ENCODE measurements at places on chromosomes 7 and 10.
A peak's percentile ranks its signal among the peaks of the same experiment; 100 is the strongest.

DNA sequence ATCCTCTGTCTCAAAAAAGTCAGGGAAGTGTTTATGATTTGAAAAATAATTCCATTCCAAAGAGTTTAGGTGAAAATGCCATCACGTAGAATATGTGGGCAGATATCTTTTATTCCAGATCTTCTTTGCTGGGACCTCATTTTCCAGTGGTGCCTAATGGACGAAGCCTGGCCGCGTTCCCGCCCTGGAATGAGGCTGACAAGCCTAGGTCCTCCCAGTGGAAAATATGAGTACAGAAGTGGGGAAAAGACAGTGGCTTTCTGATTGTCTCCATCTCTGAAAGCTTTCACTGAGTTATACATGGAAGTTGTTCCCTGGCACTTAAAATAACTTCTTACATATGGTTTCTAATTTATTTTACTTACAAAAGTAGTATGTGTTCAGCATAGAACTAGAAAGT lies 139.4 kb downstream of the TACC2 start:
- DNase-seq: no peak

- no peak for DNase-seq
Observed at GRCh38 chr7:139284252-139284896, 53.3 kb downstream of the UBN2 start.

DNA sequence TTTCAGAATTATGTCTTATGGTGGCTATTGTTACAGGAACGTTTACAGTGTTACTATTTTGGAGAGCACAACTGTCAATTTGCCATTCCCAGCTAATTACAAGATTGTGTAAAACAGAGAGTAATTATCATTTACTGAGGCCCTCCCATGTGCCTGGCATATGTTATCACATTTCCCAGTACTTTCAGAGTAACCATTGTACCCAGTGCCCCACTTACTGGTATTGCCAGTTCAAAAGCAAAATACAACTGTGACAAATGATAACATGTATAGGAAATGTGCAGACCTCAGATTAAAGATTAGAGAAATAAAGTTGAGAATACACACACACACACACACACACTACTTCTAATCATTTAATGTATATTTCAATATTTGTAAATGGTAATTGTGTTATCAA lies 572.5 kb downstream of the POM121L12 start:
- no peak for DNase-seq

DNA sequence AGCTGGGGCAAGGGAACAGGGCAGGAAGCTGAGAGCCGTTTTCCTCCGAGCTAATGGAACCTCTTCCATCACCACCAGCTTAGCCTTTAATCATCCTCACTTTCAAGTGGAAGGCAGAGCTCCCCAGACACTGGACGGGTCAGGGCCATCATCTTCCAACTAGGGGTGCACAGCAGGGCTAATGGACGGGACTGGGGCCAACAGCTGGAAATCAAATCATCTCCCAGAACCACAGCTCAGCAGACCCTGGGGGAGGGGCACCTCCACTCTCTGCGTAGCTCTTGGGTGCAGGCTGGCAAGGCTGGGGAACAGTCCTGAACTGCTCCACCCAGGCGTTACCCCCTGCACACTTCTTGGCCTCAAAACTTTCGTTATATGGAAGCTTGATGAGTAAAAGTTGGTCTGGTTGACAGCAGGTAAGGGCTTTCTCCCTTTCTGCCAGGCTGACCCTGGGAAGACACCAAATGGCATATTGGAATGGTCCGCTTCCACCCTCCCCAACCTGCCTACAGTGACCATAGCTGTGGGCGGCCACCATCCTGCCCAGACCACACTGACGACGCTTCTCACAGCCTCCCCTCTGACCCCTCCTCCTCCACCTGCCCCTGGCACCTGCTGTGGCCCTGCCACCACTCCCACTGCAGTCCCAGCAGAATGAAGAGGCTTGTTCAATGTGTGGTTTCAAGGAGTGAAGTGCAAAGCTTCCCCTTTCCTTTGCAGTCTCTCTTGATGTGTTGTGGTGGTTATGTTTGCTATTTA lies 51.7 kb upstream of the RET start:
- DNase-seq: no peak

DNA sequence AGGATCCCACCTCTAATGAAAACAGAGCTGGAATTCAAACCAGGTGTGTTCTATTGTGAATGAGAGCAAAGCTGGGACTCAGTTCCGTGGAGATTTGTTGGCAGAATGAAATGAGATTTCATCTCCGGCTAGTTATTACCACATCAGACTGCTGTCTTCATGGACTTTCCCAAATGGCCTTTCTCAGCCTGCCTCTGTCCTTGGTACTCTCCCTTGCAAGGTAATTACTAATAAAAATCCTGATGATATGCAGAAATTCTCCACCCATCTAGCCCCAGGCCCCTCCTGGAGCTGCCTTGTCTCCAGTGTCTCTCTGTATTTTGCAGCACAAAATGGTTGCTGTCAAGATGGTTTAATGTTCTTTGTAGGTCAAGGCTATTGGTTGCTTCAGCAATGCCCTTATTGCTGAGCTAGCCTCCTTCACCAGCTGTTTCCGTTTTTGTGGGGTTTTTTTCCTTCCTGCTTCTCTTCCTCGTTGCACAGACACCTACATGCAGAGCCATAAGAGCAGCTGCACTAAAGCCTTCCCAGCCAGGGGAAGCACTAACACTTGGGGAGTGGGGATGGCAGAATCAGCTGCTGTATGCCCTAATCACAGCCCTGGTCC lies 185.0 kb upstream of the GHITM start:
- DNase-seq: no peak

DNA sequence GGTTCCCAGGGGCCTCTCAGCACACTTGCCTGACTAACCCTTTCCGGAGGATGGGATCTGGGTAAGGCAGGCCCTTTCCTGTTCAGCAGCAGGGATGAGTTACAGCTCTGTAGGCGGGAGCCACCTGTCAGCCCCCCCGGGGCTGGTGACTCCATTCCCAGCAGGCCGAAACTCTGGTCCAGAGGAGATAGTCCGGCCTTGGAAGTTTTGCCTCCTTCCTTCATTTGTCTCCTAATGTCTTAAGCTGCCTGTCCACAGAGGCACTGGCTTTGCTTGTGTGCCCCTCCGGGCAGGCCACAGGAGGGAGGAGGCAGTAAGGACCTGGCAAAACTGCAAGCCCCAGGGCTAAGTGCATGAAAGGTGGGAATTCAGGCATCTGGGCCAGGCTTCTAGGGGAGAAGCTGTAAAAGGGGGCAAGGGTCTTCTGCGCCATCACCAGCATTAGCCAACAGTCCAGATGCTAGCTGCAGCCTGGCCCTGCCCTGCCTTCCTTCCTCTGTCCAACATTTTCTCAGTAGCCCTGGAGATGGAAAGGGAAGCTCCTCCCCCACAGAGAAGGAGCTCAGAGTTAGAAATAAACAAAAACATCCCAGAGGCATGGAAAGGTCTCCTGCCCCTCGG lies 1.2 kb downstream of the ADIRF start:
- no peak for DNase-seq

DNA sequence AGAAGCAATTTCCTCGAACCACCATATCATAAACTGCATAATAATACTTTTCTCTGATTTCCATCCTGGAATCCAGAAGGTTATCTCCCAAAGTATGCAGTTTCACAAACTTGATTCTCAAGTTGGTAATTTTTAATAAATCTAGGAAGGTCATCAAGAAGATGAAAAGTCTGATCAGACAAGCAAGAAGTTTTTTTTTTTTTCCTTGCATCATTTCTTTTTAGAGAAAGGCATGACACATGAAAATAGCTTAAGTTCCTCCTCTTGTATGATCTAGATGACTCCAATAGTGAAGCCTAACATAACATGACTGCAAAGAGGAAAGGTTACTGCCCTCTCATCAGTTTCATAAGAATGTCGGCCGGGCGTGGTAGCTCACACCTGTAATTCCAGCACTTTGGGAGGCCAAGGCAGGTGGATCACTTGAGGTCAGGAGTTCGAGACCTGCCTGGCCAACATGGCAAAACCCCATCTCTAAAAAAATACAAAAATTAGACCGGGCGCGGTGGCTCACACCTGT lies 22.2 kb downstream of the LAMB1 start:
- DNase-seq: no peak

- DNase-seq: peak; percentile 20
Observed at GRCh38 chr10:49272251-49273081, 26.5 kb upstream of the C10orf71 start.

DNA sequence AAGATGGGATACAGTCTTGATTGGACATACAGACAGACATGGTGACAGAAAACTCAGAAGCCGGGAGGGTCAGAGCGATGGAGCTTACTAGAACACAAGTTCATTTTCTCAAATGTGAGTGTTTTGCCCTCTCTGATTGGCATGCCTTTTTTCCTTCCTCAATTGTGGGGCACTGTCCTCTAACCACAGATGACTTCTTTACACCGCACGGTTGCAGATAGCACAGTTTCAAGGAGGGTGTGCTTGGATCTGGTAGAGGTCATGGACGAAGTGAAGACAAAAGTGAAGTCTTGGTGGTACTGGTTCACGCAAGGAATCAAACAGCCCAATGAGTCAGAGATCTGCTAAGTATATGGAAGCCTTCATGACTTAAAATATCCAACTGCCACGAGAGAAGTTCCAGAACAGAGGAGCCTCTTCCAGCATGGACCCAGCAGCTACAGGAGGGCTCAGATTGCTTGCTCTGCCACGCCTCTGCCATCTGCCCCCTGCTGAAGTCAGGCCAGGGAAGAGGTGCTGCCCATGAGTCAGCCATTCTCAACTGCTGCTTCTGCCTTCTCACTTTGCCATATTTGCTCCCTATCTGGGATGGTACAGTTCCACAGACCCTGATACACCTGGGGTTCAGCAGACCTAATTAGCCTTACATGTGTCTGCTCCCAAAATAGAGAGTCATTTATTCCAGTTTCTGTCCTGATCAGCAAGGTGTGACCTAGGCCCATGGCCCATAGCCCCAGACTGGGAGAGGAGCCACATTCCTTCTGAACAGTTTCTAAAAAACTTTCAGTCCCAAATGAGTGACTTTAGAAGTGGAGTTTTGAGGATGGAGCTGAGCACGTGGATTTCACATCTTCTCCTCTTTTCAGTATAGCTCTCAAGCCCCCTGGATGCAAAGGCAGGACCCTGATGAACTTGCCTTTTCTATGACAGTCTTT lies 413.8 kb downstream of the KCNMA1 start:
- no peak for DNase-seq

DNA sequence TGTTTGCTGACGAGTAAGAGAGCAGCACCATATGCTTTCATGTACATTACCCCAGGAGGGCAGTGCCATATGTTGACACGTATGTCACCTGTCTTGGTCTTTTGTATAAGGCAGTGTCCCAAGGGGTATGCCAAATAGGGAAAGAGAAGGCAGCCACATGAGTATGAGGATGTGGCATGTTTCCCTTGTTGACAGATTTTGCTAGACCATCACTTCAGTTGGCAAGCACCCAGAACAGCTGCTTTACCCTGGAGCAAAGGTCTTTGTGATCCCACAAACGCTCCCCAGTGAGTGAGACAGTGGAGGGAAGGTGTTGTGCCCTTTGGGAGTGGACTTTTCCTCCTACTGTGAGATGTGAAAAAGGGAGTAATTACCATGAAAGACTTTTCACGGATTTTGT lies 350.1 kb downstream of the ETV1 start:
- no peak for DNase-seq

GRCh38 chr7:123282181-123282580 lies 82.4 kb upstream of the SLC13A1 start:
- no peak for DNase-seq

GRCh38 chr7:136870866-136871487 lies 2.5 kb downstream of the CHRM2 start:
- no peak for DNase-seq

DNA sequence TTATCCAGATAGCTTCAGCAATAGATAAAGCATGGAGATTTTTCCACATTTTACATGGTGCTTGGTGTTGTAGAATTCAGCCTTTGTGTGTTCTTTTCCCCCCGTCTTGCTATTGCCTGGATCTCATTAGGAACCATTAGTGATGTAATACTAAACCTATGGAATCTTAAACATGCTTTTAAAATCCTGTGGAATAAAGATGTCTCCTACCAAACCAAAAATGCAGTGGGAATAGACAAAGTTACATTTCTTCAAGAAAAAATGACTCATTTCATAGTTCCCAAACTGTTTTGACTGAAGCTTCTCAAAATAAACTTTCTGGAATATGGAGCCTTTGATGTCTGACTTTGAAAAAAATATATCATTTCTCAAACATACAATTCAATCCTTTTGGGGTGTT lies 44.0 kb downstream of the CALD1 start:
- no peak for DNase-seq

DNA sequence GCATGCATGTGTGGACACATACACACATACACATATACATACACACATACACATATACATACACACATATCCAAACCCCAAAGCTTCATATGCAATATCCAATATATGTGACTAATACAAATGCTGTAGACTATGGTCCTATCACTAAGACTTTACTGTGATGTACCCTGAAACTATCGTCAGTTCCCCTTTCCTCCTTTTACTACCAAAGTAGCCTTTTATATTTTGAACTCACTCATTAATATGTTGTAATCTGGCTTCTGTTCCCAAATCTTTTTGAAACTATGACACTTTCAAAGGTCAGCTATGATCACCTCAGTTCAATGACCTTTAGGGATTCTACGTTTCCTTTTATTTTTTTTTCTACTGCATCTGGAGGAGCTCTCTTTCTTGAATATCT lies 64.8 kb upstream of the TFEC start:
- no peak for DNase-seq

All from hematopoietic multipotent progenitor cell treated with erythropoietin and hydrocortisone succinate and interleukin-3 and kit ligand, for 8 days (in vitro differentiated cells).